Body of pancreas (tissue), 4 donors: ENCODE measurements at places on chromosomes 12 and 14.

DNA sequence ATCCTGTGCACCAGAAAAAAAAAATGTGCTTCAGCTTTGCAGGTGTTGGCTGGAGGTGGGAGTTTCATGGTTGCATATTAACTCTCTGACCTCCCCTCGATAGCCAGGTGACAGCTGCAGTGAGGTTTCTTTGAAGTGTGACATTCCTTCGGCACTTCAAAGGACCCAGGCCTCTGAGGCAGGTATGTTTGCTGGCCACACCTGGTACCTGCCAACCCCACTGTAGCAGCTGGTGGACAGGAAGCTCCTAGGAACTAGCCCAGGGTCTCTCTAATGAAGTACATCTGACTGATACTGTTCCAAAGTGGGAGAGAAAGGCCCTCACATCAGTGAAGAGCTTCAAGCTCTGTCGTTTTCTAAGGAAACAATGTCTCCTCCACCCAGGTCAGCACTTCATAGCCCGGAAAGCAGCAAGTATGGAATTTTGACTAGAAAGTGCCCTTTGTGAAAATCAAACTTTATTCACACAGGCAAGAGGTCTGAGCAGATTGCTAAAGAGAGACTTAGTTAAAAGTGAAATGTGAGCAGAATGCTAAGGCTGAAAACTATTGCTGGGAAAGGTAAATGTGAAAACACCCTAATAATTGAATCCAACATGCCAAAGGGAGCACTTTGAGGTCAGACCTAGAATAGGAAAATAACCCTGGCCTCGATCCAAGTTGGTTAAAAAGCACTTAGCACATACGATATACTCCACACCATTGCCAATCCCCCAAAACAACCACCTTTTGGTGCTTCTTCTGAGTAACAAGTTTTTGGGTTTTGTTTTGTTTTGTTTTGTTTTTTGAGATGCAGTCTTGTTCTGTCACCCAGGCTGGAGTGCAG lies 71.3 kb downstream of the PHLDA1 start:
- peak; percentile 93 for DNase-seq

DNA sequence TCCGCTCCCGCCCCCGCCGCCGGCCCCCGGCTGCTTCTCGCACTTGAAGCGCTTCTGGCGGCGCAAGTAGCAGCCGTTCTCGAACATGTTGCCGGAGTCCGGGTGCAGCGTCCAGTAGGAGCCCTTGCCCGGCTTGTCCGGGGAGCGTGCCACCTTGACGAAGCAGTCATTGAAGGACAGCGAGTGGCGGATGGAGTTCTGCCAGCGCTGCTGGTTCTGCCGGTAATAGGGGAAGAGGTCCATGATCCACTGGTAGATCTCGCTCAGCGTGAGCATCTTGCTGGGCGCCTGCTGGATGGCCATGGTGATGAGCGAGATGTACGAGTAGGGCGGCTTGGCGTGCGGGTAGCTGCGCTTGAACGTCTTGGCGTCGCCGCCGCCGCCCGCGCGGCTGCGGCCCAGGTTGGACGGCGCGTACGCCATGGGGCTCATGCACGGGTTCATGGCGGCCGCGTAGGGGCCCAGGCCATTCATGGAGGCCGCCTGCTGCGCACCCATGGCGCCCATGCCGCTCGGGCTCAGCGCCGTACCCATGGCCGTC lies 3.0 kb downstream of the FOXA1 start:
- DNase-seq, result no peak

GRCh38 chr12:38161123-38162000 lies 155.2 kb upstream of the ALG10B start:
- no peak for DNase-seq

DNA sequence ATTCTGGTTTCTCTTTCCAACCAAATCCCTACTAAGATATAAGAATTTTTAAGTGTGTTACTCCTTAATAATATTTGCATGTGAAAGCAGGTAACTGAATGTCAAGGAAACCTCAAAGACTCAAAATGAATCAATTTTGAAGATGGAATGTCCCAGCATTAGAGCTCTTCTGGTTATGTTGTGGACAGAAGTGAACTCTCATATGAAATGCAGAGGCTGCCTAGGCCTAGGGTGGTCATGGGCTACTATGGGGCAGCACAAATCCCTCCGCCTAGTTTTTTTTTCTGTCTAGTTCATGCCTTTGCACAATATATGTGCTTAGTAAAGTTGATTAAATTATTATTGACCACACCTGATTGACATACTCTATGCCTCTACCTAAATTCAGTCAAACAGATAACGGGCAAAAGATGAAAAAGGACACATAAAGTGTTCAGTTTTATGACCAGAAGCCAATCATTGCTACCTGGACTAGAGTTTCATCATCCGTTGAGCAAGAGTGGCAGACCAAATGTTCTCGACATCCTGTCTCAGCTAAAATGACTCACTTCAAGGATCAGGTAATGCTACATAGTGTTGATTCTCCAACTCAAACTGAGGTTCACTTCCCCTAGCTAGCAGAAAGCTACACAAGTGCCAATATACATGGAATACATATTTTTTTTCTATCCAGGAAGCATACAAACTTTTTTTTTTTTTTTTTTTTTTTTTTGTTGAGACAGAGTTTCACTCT lies 1211.4 kb downstream of the VRK1 start:
- DNase-seq, result no peak

DNA sequence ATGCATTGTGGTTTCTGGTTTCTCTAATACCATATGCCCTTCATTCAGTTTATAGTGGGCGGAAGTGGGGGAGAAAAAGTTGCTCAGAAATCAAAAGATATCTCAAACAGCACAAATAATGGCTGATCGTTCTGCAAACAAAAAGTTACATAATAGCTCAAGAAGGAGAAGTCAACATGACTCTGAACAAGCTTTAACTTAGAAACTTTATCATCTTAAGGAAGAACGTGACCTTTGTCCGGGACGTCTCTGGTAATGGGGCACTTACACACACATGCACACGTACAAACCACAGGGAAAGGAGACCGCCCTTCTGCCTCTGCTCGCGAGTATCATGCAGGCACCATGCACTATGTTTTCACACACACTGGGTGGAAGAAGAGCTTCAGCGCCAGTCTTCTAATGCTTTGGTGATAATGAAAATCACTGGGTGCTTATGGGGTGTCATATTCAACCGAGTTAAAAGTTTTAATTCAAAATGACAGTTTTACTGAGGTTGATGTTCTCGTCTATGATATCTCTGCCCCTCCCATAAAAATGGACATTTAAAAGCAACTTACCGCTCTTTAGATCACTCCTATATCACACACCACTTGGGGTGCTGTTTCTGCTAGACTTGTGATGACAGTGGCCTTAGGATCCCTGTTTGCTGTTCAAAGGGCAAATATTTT lies 4.7 kb downstream of the FOS start:
- peak; percentile 63 for DNase-seq

GRCh38 chr14:68703093-68703492 lies 89.8 kb downstream of the ZFP36L1 start:
- no peak for DNase-seq

- no peak for DNase-seq
These were observed 75.9 kb upstream of the AMIGO2 start for GRCh38 chr12:47155457-47156166.

GRCh38 chr14:22460461-22461195 lies 128.4 kb downstream of the DAD1 start:
- no peak for DNase-seq

GRCh38 chr14:104591506-104592291 lies 12.1 kb downstream of the C14orf180 start:
- DNase-seq, result no peak

DNA sequence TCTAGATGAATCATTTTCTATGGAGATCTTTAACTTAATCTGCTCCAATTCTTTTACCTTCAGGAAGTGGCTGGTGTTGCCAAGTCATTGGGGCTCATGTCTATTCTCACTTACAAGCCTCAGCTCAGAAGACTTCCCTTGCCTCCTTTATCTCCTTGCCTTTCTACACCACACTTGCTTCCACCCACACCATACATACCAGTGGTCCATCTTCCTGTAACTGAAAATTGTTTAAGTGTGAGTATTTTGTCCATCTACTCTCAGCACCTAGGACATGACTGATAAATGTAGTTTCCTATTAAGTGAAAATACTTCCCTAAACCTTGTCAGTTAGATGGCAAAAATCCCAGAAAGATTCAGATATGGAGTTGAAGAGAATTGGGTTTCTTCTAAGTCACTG lies 199.7 kb upstream of the CPNE8 start:
- no peak for DNase-seq

GRCh38 chr14:97106166-97106565 lies 309.0 kb downstream of the VRK1 start:
- DNase-seq, result no peak

DNA sequence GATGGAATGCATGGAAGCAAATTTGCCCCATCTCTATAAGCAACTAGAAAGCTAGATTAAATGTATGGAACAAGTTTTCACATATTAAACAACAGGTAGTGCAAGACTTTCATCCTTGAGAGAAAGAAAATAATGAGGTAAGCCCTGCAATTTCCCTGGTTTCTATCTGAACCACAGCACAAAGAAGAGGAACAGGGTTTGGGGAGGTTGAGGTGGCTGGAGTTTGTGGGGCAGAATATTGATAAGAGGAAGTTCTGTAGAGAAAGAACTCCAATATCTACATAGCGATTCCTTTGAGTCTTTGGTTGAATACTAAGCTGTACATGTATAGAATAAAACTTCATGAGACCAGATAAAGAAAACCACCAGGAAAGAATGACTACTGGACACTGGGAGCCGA lies 96.3 kb upstream of the CCND2 start:
- no peak for DNase-seq

DNA sequence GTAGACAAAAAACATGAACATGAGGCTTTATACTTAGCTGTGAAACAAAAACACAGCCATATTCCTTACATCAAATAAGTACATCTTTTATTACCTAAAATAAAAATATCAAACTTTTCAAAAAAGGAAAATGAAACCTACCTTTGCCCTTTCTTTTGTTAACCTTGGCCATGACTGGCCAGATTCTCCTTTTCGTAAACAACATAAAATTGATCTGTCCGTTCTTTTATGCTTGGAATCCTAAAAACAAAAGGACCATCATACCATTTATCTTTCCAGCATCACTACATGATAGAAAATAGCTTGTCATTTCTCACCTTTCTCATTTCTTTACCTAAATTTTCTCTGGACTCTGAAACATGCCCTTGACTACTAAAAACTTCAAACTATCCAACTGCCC lies 16.5 kb downstream of the PTGES3 start:
- DNase-seq, result no peak

- DNase-seq, result peak; percentile 24
These were observed 638.6 kb downstream of the BCL11B start for GRCh38 chr14:98633380-98633779.

DNA sequence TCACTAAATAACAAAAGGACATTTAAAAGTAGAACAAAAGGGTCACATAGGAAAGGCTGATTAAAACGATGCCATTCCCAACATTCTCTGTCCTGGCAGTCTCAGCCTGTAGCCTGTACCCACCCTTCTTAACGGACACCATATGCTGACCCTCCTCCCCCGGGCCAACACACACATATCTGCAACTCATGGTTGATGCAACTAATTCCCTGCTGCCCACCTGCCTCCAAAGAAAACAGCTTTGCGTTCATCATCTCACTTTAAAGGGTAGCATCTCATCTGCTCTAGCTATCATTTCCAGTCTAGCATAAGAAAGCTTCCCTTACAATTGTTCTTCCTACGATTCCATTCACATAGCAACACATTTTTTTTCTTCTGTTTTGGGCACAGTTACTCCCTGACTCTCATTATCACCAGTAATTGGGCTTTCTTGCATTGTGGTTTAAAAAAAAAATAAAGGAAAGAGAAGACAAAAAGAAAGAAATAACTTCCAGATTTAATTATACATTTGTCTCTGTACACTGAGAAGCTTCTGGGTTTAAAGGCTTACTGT lies 92.9 kb downstream of the KCNC2 start:
- no peak for DNase-seq

DNA sequence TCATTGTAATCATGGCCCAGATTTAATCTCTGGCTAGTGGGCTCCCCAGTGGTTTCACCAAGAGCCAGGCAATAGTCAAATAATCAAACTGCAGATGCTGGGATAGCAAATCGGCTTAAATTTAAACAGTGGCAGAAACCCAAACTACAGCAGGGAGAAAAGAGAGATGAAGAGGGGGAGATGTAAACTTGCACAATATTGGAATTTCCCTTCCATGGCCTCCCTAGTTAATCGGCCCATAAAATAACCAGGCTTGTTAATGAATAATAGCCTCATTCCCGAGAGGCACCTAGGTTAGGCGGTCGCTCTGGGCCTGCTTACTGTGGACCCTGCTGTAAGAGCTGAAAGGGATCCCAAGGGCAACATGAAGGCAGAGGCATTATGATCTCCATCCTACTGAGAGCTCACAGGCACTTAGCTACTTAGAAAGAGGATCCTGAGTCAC lies 116.2 kb downstream of the NUAK1 start:
- DNase-seq, result peak; percentile 14

DNA sequence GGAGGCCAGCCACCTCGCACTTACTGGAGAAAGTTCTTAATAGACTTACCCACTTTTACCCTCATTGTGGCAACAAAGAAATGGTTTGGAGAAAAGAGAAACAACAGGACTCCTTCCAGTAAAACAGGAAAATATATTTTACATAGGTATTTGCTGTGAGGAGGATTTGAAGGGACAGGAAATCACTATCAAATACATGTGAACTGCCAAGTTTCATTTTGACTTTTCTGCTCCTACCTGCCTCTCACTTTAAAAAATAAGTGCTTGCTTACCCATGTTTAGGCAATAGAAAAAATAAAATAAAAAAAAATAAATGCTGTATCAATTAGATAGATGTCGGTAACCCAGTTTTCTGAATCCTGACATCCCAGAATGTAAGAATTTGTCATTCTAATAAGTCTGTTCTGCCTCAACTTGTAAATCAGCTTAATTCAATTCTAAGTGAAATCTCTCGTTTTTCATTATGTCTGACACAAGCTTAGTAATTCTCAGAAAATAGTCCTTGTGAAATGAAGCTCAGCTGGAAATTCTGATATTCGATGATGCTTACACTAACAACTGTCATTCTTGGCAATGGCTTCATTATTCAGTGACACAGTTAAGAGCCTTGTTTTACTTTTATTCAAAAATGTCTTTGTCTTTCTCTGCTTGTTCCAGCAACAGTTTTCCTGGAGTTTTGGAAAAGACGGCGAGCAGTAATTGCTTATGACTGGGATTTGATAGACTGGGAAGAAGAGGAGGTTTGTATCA lies 131.3 kb downstream of the SLC5A8 start:
- no peak for DNase-seq

DNA sequence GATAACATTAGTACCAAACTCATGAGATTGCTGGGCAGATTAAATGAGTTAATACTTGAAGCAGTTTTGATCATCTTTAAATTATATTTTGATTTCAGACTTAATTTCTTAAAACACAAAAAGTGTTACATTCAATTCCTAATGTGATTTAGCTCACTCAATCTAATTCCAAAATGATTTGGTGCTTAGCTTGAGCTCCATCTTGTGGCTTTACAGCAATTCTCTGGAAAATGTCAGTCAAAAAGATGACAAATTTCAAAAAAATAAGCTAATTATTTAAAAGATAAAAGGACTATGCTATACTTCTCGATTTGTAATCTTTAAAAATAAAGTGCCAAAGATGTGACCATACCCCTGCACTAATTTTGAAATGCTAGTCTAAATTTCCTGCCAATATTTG lies 10.1 kb downstream of the LLPH start:
- no peak for DNase-seq
